ENCODE measurements at places on chromosomes 4 and X.

DNA sequence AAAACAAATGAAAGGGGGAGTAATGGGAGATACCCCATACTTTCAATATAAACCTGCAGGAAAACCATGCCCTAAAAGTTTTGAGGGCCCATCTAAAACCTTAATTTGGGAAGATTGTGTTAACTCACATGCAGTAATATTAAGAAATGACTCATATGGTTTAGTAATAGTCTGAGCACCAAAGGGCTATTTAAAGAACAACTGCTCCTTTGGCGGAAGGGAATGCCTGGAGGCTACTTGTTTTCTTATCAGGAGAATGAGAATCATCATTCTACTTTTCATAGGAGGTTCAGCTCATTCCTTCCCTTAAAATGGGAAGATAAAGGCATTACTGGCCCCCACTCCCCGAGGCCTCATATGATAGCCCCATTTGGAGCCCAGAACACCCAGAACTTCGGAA is 47.6 kb downstream of the SPIN3 start:
- no peak for DNase-seq

DNA sequence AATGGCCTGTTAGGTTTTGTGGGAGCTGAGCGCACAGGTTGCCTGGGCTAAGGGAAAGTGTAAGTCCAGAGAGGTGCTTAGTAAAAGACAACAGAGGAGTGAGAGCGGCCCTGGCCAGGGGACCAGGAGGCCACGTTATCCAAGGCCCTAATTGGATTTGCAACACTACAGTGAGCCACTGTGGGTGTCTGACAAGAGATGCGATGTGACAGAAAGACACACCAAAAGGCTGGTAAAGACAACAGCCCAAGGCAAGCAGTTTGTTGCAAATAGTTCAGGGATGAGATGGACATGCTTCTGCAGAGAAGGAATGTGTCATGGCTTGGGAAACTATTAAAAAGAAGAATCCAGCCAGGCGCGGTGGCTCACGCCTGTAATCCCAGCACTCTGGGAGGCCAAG is 162.7 kb upstream of the KIT start:
- DNase-seq, result no peak

DNA sequence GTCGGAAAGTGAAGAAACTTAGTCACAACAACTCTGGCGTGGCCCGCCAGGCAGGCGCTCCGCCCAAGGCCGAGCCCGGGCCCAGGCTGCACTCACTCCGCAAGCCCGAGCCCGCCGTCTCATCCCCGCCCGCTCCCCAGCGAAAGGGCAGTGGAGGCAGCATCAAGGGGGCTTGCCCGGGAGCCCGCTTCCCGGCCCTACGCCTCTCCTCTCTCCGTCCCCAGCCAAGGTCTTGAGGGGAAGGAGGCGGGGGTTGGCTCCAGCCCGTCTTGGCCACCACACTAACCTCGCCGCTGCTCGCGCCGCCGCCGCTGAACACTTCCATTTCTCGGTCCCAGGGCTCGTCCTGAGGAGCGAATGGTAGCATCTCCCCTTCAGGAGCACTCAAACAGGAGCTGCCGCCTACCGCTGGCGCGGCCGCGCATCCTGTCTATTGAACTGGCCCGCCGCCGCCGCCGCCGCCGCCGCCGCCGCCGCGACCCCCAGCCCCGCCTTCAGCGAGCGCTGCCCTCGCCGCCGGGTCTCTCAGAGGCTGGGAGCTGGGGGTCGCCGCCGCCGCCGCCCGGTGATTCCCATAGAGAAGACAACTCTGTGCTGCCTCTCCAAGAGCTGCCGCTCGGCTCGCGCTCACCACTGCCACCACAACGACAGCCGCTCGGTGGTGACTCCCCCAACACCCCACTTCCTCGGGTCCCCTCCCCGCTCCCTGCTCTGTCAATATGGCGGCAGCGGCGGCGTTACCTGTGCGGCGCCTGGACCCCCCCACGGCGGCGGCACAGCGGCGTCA is at the start of gene RPS6KA6:
Gene RPS6KA6 (minus strand): TSS at position 667 of the 787 bp plus-strand sequence. CDS start 300 bp downstream, at position 367.
- DNase-seq, result no peak

DNA sequence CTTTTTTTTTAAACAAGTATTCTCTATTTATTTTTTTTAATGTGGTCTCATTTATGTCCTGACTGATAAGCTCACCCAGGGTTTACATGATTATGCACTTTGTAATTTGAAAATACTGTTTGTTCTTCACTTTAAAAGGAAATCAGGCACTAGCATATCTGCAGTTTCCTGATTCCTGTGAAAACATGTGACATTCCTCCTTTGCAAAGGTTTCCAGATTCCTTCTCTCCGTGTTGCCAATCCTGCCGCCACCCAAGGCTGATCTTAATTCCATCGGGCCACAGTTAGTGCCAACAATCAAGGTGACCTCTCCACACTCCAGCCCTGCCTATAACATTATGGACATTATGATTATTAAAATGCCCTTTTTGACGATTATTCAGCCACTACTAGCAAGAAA is 225.4 kb downstream of the PCDH7 start:
- DNase-seq, result no peak

DNA sequence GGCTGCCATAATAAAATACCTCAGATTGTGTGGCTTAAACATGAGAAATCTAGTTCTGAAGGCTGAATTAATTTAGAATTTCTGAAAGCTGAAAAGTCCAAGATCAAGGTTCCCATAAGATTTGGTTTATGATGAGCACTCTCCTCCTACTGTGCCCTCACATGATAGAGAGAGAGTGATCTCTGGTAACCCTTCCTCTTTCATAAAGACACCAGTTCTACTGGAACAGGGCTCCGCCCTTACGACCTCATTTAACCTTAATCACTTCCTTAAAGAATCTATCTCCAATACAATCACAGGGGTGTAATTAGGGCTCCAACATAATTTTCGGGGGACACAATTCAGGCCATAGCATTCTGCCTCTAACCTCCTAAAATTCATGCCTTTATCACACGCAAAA is 194.0 kb upstream of the MAB21L2 start:
- DNase-seq, result peak; percentile 46

DNA sequence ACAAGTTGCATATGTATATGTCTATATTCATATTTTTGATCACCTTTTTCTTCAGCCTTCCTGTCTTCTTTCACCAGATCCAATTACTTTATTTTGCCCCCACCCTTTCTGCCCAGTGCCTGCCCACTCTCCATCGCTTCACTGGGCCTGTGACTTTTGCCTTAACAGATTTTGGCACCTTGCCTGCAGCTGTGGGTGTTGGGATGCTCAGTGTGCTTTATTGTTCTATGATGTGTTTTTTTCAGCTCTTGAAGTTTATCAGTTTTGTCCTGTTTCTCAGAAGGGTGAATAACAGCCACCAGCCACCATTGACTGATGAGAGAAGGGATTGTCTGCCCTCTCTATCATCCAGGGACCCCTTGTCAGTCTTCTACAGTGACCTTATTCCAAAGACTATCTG is 77.2 kb upstream of the GALNT7 start:
- no peak for DNase-seq

DNA sequence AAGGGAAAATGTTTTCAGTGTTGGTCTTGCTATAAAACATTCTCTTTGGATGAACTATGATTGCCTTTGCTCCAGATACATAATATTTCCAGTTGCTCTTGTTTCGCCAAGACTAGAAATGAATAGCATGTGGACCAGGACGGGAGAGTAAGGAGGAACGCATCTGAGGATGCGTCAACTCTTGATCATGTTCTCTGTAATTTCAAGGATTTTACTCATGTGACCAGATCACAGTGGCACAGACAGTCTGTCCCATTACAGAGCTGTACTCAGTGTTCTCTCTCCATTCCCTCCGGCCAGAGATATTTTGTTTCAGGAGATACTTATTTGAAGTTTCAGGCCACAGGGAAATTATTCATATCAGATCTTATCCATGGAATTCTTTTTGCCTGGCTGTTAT is 266.6 kb downstream of the MID1IP1 start:
- DNase-seq, result no peak

DNA sequence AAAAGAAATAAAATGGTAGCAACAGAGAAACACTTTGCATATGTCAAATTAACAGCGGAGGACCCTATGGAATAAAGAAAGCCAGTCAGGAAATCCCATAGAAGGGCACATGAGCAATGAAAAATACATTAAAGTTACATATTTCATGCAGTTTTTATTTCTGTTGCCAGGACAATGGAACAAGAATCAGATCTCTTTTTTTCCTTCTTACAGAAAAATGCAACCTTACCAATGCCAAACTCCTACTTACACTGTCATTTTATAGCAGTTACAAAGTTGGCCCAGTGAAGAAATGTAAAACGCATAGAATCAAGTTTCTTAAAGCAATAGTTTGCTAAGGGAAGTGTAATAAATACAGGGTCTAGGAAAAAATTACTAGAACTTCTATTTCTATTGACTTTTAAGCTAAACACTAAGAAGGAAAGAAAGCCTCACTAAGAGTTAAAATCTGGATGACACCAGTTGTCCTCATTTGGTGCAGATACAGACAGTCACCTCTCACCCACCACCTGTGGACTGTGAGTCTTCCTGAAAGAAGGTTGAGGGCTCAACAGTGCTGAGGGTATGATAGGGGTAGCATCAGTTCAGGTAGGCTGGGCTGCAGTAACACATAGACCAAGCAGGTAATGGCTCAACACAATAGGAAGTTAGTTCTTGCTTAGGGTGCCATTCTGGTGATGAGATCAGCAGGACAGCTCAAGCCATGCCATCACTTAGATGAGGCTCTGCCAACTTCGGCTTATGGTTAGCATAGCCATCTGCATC is 224.6 kb downstream of the ANAPC10 start:
- no peak for DNase-seq

DNA sequence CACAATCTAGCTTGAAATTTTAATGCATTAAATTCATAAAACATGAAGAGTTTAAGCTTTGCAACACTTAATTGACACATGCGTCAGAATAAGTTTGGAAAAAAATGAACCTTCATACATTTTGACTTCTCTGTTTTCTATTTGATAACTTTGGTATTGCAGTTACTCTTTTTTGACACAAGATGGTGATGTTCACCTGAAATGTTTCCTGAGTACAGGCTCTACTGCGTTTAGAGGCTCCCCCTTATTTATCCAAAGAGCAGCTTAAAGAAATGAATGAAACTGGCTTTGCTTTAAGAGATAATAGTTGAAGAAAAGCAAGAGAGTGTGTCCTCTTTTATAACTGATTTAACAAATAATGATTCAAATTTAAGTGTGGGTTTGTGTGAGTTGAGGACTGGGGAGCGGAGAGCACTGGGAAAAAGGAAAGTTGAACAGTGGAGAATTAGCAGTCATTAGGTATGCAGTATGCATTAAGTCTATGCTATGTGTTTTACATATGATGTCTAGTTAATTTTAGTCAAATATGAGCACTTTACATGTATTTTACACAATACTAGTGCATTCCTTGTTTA is 180.6 kb upstream of the NUDT6 start:
- peak; percentile 56 for DNase-seq

DNA sequence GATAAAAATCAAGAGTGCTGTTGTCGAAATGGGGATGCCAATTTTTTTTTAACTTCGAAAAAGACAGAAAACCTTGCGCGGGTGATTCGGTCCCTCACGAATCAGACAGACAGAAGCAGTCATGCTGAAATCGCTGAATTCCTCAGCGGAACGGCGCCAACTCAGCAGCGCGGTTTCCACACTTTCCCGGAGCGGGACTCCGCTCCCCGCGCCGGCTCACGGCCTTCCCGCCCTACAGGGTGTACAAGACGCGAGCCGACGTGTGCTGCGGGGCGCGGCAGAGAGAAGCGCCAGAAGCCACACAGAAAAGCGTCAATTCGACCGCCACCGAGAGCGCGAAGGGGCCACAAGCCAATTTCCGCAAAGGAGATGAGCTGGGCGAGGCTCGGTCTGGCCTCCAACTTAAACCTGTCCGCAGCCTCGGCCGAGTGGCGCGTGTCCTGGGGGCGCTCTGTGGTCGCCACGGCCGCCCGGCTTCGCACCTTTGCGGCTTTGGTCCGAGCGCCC is 1.3 kb downstream of the NEXMIF start:
- peak; percentile 72 for DNase-seq

- DNase-seq, result no peak
Measured at GRCh38 chrX:49238735-49239134, 3.5 kb downstream of the CCDC22 start.

GRCh38 chrX:38651625-38652601 is 90.6 kb downstream of the TSPAN7 start:
- no peak for DNase-seq

DNA sequence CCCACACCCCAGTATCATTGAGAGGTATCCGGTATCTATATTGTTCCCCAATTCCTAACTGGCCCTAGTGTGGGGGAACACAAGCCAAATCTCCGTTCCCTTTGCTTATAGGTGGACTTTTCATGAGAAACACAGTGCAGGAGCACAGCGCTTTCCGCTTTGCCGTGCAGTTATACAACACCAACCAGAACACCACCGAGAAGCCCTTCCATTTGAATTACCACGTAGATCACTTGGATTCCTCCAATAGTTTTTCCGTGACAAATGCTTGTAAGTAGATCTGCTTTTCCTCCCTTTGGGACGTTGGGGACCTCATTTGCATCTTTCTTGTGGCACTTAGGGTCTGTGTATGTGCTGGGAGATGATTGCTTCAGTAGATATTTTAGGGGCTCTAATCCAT is 1.6 kb downstream of the GRIA3 start:
- no peak for DNase-seq

- DNase-seq, result peak; percentile 85
Measured at GRCh38 chr4:173168396-173169177, at the start of gene GALNT7. Gene GALNT7 (plus strand): TSS chr4:173168811. CDS start chr4:173168836, 25 bp downstream.

DNA sequence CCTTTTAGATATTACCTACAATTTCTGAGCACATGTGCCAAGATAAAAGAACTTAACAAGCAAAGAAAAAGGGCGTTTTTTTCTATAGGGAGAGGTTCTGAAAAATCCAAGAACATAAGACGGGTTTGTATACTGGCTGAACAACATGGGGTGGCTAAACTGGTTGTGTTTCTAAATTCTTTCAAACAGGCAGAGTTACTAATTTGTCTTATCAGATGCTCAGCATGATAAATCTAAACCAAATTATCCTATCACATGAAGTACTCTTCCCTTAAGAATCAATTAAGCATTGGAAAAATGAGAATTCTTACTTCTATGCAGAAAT is 45.4 kb upstream of the PGM2 start:
- DNase-seq, result no peak

GRCh38 chr4:39834269-39834668 is 136.3 kb downstream of the UBE2K start:
- DNase-seq, result no peak

GRCh38 chrX:140104760-140105159 is 139.4 kb upstream of the CXorf66 start:
- no peak for DNase-seq

- DNase-seq, result peak; percentile 87
Measured at GRCh38 chrX:16712548-16713155, at the start of gene CTPS2. Gene CTPS2 (minus strand): TSS chrX:16712669. CDS start chrX:16702902, 9,767 bp downstream.

GRCh38 chrX:23797371-23798128 is 14.6 kb downstream of the SAT1 start:
- DNase-seq, result no peak

- no peak for DNase-seq
Measured at GRCh38 chr4:39383690-39384089, 17.5 kb upstream of the RFC1 start.

- DNase-seq, result no peak
Measured at GRCh38 chrX:9665113-9665512, 100.5 kb downstream of the GPR143 start.

DNA sequence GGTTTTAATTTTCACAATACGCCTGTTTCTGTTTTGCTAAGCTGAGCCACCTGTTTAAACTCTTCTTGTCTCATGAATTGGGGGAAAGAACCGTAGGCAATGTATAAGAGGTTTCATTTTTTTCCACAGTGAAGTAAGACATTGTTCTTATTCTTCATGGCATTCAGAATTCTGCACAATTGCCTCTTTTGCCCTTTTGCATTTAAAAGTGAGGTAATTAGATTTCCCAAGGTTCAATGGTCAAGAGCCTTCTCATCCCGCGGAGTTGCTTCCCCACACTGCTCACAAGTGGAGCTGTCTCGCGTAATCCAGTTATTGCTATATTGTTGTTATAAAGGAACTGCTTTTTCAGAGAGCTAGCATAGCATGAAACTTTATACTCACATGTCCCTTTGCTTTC is 90.9 kb upstream of the SPRY1 start:
- no peak for DNase-seq
